ENCODE measurements at places on chromosomes 11 and 22.

GRCh38 chr11:74347381-74347780 lies 35.9 kb upstream of the P4HA3 start:
- DNase-seq, result no peak

DNA sequence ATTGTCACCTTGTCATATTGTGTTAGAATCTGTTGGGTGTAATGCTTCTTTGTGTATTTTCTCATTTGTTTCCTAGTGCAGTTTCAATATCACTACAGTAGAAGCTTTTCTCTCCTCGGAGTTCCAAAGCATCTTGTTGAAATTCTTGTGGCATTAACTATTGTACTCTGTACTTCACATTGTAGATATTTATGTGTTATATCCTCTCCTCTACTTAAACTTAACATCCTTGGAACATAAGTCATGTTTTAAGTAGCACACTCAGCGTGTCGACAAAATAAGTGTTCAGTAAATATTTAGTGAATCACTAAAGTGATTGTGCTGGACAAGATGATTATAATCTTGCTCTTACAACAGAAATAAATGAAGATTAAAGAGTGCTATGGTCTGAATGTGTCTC lies 201.7 kb downstream of the ARHGAP42 start:
- DNase-seq, result no peak

GRCh38 chr11:72070491-72070890 lies 9.9 kb downstream of the NUMA1 start:
- no peak for DNase-seq

DNA sequence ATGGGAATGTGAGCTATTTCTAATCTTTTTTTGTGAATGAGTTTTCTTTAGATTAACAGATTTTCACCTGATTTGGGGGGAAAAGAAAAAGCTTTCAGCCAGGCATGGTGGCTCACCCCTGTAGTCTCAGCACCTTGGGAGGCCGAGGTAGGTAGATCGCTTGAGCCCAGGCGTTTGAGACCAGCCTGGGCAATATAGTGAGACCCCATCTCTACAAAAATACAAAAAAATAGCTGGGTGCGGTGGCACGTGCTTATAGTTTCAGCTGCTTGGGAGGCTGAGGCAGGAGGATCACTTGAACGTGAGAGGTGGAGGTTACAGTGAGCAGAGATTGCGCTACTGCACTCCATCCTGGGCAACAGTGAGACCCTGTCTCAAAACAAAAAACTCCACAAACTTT lies 92.2 kb downstream of the HSD17B12 start:
- DNase-seq, result no peak

- peak; percentile 70 for DNase-seq
Observed at GRCh38 chr11:67071420-67072284, 15.0 kb downstream of the RHOD start.

DNA sequence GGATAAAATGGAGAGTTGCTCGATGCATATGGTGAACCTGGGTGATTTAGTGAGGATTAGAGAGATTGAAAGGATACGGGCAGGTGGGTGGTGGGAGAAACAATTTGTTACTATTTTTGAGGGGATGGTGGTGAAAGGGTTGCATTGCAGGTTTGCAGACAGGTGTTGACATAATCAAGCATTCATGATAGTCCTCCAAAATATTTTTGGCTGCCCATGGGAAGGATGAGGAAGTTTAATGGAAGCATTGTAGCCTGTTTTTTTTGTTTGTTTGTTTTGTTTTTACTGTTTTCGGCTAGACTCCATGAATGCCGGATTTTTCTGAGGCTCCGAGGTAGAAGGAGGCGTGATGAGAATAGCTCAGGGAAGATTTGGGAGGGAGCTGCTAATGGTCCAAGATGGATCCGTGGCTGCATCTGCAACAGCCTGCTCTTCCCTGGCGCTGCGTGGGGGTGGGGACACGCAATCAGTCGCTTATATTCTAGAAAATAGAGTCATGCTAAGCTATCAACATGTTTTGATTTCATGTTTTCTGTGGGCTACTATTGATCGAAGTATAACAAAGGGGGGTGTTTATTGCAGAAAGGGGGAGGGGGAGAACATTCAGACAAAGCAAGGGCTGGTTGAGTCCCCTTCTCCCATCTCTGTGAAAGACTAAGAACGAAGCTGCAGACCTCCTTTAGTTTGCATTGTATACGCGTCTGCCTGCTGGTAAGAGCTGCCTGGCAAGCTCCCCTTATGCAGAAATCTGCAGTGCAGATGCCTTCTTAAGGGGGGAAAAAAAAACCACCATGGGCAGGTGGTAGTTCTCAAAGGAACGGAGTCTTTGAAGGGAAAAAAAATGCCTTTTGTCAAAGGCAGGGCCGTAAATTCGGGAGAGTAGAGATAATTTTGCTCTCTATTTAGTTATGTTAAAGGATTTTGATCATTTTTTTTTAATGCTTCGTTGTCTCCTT lies 1.0 kb downstream of the RTN3 start:
- DNase-seq, result peak; percentile 81

DNA sequence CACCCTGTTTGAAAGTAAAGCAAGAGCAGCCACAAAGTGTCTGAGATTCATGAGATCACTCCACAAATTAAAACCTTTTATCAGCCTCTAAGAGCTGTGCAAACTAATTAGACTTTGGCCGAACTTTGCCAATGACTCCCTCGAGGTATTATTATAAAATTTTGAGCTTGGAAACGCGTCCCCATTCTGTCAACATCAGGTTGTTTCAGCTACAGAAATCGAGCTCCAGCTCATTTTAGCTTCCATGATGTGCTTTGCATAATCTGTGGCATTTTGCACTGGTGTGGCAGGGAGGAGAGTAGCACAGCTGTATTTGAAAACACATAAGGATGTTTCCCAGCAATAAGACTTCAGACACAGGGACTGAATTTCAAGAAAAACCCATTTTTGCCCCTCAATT lies 872.2 kb downstream of the NTM start:
- no peak for DNase-seq

DNA sequence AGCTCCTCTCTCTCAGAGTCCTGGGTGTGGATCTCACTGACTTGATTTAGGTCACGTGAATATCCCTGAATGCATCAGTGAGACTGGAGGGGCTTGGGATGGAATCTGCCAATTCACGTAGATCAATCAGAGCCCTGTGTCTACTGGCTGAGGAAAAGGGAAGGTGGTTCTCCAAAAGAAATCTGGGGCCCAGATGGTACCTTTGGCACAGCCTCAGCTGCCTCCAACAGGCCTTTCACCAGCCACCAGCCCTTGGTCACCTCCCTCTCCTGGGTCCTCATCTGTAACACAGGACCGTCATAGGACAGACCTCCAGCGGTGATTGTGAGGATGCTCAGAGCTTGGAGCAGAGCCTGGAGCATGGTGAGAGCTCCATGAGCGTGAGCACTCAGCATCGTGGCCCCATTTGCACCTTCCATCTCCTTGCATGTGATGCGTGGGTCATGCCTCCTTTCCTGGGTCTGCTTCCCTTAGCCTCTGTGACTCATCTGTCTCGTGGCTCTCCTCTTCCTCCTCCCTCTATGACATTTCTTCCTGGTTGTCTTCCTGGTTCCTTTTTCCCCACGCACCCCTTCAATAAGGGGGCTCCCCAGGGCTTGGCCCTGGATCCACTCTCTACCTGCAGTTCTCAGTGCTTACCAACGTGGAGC lies 7.5 kb upstream of the MIEF1 start:
- no peak for DNase-seq

- peak; percentile 32 for DNase-seq
Observed at GRCh38 chr22:45934659-45935341, 42.2 kb downstream of the WNT7B start.

DNA sequence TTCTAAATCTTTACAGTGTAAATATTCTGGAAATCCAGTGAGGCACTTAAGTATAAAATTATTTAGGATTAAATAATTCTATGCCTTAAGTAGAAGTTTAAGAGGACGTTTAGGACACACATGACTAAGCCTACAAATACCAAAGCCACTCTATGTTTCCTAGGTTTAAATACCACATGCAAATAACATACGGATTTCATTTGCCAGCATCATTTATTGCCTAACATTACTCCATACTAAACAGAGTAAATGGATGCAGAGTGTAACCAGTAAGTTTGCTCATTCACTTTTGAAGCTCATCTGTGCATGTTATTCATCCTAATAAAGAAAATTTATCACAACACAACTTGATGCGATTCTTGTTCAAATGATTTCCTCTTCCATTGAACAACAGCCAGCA lies 4.1 kb downstream of the BDNF start:
- no peak for DNase-seq

GRCh38 chr22:45775569-45776312 lies 104.1 kb downstream of the ATXN10 start:
- no peak for DNase-seq

GRCh38 chr11:80993536-80993935 lies 1552.7 kb upstream of the TENM4 start:
- no peak for DNase-seq

GRCh38 chr11:43904742-43905535 lies 24.3 kb downstream of the ALKBH3 start:
- DNase-seq, result peak; percentile 67

GRCh38 chr11:8828580-8829361 lies 82.2 kb upstream of the AKIP1 start:
- DNase-seq, result peak; percentile 40

DNA sequence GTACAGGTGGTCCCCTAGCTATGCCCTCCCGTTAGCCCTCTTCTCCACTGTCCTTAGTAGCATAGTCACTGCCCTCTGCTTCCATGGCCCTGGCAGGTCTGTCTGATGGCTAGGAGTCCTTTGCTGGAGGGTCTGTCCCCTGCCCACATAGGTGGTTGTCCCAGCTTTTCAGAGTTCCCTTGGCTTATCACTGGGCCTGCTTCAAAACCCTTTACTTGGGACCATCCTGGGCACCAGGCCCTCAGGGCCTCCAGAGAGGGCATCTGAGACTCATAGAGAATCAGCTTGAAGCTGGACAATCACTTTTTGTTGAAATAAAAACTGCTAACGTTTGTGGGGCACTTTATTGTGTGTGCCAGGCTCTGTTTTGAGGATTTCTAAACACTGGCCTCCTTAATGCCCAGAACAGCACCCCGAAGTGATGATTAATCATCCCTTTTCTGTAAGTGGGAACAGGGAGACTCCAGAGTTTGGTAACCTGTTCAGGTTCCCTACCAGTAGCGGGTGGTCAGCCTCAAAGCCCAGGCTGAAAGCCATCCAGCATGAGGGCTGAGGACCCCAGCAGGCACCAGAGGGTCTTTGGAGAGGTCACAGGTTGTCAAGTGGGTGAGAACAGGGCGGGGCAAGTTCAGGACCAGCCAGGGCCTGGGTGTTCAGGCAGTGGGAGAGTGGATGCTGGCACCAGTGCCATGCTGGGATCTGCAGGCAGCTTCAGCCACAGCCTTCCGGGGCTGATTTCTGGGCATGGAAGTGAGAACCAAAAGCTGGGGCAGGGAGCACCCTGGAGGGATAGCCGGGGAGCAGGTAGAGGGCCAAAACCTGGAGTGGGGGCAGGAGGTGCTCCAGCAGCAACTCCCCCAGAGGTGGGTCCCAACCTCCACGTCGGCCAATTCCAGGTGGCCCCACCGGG lies 495 bp upstream of the KCNK4 start:
- no peak for DNase-seq

DNA sequence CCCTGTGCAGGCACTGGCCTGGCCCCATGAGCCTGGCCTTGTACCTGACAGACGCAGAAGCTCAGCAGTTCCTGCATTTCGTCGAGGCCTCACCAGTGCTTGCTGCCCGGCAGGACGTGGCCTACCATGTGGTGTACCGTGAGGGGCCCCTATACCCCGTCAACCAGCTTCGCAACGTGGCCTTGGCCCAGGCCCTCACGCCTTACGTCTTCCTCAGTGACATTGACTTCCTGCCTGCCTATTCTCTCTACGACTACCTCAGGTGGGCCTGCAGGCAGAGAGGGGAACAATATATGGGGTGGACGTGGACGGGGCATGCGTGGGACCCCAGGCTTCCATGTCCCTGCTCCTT lies 4.9 kb downstream of the LARGE2 start:
- DNase-seq, result no peak

- DNase-seq, result peak; percentile 82
Observed at GRCh38 chr11:131498631-131499160, 128.3 kb downstream of the NTM start.

GRCh38 chr11:122179961-122180834 lies 64.2 kb upstream of the BLID start:
- DNase-seq, result no peak

DNA sequence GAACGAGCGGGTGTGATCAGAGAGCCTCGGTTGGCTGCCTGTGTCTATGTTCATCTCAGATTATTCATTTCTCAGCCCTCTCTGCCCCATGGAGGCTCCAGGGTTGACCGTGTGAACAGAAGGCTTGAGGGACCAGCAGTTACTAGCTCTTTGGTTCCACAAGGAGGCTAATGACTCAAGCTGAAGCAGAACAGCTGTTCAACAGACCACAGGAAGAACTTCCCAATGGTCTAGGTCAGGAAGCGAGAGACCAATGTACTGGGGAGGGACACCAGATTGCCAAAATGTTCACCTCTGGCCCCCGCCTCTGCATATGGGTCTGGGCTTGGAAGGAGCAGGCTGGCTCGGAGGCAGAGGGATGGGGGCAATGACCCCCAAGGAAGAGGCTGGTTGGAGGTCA lies 14.7 kb upstream of the PDE2A start:
- DNase-seq, result no peak

DNA sequence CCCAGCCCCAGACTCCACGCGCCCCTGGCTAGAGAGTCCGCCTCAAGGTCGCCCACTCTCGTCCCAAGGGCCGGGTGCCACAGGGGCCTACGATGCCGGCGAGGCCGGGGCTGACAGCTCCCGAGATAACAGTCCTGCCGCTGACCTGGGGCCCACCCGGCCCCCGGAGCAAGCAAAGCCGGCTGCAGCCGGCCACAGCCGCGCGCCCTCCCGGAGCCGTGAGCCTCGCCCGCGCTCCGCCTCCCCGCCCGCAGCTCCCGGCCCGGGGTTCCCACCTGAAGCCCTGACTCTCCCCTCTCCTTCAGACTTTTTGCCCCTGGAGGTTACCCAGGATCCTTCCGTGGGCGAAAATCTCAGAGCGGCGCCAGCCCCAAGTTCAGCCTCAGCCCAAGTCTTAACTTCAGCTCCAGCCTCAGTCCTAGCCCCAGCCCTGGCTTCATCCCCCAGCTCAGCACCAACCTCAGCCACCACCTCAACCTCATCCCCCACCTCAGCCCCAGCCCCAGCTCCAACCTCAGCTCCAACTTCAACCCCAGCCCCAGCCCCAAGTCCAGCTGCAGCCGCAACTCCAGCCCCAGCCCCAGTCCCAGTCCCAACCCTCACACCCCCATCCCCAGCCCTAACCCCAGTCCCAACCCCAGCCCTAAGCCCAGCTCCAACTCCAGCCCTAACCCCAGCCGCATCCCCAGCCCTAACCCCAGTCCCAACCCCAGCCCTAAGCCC lies 1.7 kb downstream of the KLHDC7B start:
- no peak for DNase-seq

DNA sequence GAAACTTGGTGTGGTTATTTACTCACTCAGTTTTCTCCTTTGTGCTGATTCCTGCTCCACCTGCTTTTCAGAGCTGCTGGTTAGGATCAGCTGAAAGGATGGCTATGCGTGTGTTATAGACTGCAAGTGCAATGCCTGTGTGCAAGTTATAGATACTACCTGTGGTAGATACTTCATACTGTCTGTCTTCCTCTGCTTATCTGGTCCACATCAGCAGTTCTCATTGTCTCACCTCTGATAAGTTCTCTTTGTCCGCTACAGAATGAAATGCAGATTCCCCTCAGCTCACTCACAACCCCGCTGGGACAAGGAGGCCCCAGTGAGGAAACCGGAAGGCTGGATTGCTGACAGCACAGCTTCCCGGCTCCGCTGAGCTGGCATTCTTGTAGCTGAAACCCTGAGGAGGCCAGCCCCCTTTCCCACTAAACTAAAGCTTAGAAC lies 37.5 kb upstream of the LYVE1 start:
- DNase-seq, result peak; percentile 48
